ENCODE measurements at places on chromosomes 3 and 15.
A peak's percentile ranks its signal among the peaks of the same experiment; 100 is the strongest.

GRCh38 chr3:113271189-113271588 is 59.8 kb downstream of the BOC start:
- no peak for DNase-seq

GRCh38 chr3:4752201-4753072 is 226.8 kb upstream of the BHLHE40 start:
- DNase-seq: no peak

DNA sequence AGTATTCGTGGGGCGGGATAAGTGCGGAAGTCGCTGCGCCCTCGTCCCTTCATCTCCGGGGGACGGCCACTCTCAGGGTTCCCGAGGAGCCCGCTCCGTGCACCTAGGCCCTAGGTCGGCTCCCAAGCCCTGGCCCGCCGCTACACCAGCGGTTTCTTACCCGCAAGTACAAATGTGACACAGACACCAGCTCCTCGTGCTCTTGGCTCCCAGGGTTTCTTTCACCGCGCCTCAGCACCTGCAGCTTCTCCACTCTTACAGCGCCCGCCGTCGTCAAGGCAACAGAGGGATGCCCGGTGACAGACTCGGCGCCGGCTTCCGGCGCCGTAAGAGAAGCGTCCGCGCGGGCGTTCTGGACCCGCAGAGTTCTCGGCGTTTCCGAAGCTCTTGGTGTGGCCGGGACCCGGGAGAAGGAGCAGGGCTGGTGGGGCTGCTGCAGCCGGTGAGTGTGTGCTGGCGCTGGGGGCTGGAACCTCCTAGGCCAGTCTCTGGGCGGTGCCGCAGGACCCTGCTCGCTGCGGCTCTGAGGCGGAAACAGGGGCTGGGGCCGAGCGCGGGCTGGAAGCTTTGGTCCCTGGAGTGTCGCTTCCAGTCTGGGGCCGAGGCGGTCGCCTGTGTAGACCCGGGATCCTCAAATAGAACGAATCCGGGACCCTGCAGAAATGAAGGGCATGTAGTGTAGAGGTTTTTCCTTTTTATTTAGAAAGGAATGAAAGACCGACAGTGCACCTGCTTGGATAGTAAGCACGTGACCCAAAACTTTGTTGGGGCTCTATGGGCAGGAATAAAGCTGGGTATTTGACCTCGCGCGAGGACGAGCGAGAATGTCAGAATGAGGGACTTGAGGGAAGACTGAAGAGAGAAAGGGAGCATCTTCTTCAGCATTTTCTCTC is 155.4 kb upstream of the GOLGA6L4 start:
- peak; percentile 22 for DNase-seq

DNA sequence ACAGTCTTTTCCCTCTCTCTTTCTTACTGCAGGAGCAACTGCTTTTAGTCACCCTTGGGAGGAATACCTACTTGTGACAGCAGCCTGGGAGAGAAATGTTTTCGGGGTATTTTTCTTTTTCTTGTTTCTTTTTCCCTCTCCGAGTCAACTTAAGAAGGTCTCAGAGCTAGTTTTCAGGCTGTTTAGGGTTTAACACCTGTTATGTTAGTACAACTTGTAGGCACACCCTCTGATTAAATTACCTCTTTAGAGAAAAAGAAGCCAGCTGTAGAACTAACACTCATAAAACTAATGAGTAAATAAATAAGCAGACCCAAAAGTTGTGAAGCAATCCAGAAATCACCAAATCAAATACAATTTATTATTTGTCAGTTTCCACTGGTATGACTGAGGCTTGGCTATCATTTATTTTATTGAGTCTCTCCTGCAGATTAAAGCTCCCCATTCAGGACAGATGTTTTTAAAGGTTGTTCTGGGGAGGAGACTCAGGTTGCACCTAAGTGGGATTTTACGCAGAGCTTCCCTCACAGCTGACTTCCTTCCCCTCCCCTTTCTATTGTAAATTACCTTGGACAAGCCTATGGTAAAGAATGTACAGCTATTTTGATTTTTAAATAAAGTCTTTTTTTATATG is 112.5 kb downstream of the FOXB1 start:
- DNase-seq: no peak

- DNase-seq: no peak
Observed at GRCh38 chr3:147921051-147921450, 511.9 kb downstream of the ZIC1 start.

- no peak for DNase-seq
Observed at GRCh38 chr3:58059349-58060321, 51.4 kb downstream of the FLNB start.

DNA sequence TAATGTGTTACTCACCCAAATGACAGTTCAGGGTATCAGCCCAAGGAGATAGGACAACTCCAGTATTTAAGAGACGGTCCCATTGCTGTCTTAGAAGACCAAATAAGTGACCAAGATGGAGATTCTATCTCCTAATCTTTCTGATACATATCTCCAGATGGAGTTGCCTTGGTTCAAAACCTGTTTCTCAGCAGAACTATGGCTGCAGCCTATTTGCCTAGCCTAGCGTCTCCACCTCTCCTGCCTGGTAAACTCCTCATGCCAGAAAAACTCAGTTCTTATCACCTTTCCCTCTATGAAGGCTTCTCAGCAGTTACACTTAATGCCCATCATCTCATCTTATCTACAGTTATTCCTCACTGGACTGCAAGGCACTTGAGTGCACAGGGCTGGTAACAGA is 1.2 kb upstream of the CSPG5 start:
- no peak for DNase-seq

DNA sequence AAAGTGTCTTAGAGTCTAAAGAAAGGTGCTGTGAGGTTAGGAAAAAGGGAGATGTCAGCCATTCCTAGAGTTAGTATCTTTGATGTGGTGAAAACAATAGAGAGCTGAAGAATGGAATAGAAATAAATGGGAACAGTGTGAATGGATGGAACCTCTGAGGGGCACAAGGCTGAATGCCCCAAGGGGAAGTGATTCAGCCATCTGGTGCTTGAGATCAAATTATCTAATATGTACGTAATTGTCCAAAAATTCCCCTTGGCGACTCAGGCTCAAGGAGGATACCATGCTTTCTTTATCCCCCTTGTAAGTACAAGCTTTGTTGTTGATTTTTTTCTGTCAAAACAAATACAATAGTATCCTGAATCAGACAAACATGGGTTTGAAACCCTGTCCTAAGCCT is 361.6 kb downstream of the LSAMP start:
- no peak for DNase-seq

- DNase-seq: no peak
Observed at GRCh38 chr3:164723396-164723795, 354.9 kb downstream of the SI start.

DNA sequence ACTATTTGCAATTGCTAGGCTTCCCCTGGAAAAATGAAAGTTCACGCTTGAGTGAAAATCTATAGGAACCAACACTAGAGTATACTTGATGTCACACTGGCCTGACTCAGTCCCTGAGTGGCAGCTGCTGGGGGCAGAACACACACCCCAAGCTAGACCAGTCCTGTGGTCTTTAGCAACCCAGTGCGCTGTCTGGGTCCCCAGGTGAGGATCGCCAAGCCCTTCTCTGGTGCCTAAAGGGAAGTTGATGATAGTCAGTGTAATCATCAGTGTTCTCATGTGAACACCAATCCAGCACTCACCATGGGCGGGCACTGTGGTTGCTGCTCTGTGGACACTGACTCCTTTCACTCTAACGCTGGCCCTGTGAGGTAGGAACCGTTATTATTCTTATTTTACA is 11.2 kb downstream of the ALDH1A3 start:
- no peak for DNase-seq

GRCh38 chr15:95152741-95153140 is 921.4 kb downstream of the MCTP2 start:
- no peak for DNase-seq

DNA sequence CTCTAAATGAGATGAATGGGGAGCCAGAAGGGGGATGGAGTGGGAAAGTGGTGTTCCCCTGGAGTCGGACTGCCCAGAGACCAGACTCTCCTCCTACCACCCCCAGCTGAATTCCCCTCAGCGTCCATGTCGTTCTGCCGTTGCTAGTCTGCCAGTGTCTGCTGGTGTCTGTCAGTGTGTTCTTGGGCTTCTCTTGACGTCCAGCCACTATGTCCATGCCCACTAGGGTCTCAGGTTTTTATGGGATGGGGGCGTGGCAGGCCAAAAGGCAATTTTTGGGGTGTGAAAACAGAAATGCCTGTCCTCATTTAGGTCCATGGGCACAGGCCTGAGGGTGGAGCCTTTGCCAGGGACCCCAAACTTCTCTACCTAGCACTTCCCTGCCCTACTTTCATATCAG is 589.6 kb downstream of the IGSF11 start:
- DNase-seq: no peak

DNA sequence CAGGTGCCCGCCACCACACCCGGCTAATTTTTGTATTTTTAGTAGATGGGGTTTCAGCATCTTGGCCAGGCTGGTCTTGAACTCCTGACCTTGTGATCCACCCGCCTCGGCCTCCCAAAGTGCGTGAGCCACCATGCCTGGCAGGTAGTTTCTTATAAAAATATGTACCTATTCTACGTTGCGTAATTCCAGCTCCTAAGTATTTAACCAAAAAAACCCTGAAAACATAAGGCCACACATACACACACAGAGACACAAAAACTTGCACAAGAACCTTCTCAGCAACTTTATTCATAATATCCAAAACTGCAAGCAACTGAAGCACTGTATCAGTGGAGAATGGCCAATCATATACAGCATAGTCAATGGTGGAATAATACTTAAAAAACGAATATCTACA is 5.3 kb downstream of the RNF168 start:
- no peak for DNase-seq

GRCh38 chr15:64909546-64909945 is 2.2 kb upstream of the ANKDD1A start:
- no peak for DNase-seq

- DNase-seq: no peak
Observed at GRCh38 chr3:43236008-43236407, 50.3 kb upstream of the SNRK start.

DNA sequence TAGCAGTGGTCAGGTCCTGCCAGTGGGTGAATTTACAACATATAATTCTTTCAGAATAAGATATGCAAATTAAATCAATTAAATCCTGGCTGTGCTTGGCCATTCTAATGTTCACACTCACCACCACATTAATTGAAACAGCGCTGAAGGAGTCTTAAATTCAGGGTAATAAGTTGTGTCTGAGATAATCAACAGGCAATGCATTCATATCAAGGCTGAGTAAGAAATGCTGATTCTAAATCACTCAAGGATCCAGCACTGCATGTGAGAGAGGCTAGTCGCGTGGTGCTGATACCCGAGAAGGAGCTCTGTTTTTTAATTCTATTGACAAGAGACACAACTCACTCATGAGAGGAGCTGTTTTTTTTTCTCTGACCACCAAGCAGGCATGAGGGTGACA is 588.8 kb upstream of the ADAMTS9 start:
- DNase-seq: no peak

DNA sequence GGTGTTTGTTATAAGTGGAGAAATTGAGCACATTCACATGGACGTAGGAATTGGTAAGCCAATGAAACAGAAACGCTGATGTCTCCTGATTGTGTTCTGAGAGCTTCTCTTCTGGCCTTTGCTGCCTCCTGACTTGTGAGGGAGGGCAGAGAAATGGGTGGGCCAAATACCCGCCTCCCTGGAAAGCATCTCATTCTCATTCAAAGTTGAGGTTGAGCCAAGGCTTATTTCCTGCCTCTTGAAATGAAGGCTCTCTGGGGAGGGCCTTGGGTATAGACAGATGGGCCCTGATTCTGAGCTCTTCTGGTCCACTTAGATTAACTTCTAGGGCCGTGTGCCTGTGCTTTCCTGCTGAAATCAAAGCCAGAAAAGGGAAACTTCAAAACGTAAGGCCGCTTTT is 57.4 kb upstream of the MYZAP start:
- no peak for DNase-seq

DNA sequence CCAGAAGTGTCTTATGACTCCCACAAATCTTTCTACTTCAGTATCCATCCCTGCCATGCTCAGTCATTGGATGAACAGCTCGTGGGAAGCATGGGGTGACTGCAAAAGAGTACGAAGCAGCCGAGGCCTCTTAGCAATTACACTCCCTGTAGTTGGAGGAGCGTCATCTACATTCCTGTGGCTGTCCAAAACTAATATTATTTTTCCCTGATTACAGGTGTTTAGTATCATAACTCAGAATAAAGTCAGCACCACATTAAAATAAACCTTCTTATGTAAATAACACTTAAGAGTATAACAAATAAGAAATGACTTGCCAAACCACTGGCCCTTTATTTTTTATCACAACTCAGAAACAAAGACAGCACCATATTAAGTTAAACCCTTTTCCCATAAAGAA is 141.5 kb downstream of the PLOD2 start:
- no peak for DNase-seq

- DNase-seq: no peak
Observed at GRCh38 chr3:150057227-150057626, 86.5 kb upstream of the PFN2 start.

DNA sequence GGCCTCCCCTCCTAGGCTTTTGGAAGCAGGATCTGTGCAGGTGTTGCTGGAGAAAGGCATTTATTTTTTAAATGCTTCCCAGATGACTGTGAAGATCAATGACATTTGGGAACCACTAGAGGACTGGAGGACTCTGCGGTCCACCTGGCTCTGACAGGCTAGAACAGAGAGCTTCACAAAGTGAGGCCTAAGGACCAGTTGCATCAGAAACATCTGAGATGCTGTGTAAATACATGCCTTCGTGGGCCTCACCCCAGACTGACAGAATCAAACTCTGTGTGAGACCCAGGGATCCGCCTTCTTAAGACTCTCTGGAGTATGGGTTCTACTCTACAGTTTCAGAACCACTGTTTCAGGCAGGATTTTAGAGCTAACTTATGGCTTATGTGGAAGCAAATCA is 105.0 kb upstream of the ICE2 start:
- peak; percentile 40 for DNase-seq

GRCh38 chr3:139695007-139695406 is 17.2 kb upstream of the NMNAT3 start:
- no peak for DNase-seq

DNA sequence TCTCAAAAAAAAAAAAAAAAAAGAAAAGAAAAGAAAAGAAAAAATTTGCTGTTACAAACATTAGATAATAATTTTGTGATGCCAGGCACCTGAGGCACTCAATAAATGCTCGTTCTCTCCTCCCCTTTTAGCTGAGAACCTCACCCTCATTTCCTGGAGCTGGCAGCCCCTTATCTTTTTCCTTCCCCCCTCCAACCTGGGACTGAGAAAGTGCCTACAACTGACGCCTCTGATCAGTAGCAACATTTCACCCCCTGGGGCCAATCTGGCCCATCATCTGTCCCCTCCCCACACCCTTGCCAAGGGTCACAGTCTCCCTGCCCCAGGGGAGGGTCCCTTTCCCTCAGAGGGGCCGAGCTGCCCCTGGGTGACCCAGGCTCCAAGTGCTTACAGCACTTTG is 12.6 kb upstream of the RNU6-1 start:
- no peak for DNase-seq

GRCh38 chr3:187026317-187026670 is 96.0 kb downstream of the ST6GAL1 start:
- no peak for DNase-seq

- DNase-seq: peak; percentile 94
Observed at GRCh38 chr3:12810013-12810780, 13.7 kb downstream of the CAND2 start.

DNA sequence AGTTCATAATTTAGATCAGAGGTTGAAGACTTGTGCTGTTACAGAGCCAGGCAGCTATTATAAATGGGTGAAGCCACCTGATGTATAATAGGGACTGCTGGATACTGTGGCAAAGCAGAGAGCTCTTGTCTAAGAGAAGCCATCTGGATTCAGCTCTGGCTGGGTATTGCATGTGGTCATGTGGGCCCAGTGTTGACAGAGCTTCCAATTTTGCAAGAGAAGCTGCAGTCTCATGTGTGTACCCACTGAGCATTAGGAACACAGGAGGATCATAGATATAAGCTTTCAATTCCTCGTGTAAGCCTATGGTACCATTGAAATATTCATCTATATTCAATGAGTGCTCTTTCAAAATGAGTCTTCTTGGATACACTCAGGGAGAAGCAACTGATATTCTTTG is 303.9 kb upstream of the SLCO3A1 start:
- no peak for DNase-seq
